HT1080 (cell line): ENCODE measurements at places on chromosomes 1 and 21.

DNA sequence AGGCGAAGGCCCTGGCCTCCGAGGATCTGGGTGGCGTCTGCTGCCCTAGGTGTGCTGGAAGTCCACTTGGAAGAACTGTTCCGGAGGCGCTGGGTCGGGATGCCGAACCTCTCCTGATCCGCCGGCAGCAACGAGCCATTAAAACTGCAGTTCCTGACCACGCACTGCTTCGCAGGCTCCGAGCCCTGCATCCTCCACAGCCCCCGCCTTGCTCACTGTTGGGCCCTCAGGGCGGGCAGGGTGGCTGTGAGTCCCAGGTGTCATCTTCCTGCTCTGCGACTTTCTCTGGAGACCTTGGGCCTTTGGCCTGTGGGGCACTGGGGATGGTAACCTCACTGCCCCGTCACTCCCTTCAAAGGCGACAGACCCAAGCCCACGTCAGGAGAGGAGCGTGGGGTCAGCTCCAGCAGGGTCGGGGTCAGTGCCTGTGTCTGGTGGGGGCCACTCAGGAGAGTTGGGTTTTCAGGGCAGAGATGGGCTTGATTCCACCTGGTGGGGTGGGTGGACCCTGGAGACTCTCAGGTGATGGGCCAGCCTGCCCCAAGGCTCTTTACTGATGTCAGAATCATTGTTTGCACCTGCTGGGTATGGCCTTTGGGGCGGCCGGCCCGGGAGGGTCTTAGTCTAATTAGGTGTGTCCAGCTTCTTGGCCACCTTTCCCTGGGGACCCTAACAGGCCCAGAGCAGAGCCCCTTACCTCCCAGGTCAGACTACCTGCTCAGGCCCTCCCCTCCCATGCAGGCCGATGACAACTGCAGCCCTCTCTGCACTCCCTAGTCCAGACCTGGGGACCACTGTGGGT lies 3.1 kb downstream of the PRXL2B start:
- no peak for DNase-seq

GRCh38 chr1:186628910-186629309 lies 51.3 kb downstream of the PTGS2 start:
- no peak for DNase-seq

DNA sequence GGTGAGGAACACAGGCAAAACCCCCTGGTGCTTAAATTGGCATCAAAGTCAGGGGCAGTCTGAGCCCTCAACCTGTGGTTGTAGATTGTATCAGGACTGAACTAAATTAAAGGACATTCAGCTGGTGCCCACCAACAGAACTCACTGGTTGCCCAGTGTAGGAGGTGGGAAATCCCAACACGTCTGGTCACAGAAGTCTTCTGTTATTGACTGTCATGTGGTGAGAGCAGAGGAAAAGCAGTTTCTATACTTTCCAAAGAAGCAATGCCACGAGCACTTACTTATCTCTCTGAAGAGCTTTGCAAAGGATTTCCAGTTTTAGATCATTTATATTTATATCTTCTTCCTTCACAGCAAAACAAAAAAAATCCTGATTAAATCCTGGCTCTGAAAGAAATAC lies 15.0 kb upstream of the ACTA1 start:
- no peak for DNase-seq

DNA sequence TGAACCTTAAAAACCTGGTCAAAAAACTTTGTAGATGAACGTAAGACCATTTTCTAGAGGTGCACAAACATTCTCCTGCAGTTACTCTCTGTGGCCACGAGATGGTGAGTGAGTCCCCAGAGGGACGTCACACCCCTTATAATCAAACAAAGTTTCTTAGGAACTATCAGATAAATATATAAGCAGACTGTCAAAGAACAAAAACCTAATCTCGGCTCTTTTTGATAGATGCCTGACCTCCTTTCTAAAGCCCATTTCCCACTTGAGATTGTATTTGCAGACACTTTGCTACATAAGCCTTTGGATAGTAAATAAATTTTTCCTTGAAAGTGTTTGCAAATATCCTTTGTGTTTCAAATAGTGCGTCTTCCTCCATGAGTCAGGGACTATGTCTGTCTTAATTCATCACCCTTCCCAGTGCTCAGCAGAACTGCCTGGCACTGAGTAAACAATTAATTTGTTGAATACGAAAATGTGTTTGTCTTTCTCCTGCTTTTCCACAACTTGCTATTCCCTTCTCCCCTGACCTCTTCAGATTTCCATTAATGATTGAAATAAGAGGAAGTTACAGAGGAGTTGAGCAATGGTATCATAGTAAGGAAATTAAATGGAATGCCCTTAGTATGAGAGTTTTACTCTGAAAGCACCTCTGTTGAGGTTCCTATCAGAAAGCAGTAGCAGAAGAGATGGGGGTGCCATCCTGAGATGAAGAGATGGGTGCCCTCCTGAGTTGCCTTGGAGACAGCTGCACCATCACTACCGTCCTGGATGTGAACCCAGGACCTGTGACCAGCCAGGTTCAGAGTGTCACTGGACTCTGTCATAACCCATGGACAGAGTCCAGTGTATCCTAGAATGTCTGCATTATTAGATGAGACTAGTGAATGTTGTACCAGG lies 57.8 kb upstream of the RAVER2 start:
- DNase-seq: peak; percentile 27

- no peak for DNase-seq
Measured at GRCh38 chr1:41430582-41430981, 53.9 kb downstream of the EDN2 start.

GRCh38 chr1:113456967-113457366 lies 66.7 kb downstream of the MAGI3 start:
- peak; percentile 96 for DNase-seq

DNA sequence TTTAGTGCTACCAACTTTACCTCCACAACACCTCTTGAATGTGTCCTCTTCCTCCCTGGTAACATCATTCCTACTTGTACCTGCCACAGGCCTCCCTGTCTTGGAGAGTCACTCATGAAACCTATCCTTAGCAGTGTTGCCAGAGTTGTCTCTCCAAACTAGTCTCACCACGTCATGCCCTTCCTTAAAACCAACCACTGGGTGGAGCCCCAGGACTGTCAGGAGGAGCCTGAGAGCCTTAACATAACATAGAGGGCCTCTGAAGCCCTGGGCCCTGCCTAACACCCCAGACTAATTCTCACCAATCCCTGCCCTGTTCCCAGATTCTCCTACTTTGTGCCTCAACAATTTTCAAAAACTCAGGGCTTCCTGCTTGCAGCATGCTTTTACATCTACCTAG lies 65.3 kb downstream of the ZNF697 start:
- DNase-seq: peak; percentile 57
